ENCODE measurements at places on chromosomes 2 and 18.

DNA sequence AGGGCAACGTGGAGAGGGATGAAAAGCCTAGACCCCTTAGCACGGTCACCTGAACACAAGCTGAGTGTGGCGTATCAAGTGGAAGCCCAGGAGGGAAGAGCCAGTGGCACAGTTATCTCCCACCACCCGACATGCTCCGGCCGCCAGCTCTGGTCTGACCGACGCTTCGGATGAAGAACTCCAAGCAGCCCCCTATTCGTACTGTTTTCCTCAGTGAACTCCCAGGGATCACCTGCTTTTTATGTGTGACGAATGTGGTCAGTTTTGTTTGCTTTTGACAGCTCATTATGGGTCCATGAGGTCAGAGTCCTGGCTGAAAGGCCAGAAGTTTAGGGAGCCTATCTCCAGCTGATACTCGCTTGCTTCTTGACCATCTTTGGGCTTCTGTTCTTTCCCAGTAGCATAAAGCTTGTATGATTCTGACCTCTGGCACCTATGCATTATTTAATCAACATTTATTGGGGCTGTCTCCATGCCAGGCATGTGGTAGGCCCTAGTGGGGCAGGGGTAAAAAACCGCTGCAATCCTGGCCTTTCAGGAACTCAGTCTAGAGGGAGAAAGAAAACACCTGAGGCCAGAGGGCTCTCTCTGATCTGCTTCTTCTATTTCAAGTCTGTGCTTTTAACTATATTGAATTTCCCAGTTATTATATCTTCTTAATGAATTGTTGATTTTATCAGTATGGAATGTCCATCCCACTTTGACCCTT, 33.0 kb upstream of the MRPL33 start:
- no peak for DNase-seq

DNA sequence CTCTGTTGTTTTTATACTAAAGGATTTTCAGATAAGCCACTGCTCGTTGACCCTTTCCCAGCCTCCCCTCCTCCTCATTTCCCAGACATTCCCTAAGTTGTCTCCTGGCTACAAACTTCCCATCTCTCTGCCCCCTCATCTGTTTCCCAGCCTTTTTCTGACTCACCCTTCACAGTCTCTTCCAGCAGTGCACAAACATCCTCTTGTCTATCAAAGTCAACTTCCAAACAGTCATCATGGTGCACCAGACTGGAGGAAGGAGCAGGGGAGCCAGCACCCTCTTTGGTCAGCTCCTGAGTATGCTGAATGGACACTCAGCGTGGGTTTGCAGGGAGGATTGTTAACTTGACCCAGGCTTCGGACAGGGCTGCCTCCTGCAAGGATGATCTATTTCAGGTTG, 26.6 kb upstream of the SPRED2 start:
- no peak for DNase-seq

DNA sequence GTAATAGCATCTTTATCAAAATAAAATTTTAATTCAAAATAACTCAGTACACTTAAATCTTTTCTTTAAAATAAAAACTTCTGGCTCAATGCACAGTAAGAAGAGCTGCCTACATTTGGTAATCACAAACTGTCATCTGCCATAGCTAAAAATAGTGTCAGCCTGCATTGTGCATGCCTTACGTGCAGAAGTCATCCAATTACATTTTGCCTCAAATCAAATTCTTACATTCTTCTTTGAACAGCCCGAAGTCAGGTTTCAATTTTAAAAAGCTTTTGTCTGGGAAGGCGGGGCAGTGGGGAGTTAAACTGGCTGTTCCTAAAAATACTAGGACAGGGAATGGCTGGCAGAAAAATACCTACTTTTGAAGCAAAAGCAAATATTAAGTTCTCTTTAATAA, 51.1 kb downstream of the RTN4 start:
- peak; percentile 23 for DNase-seq

- DNase-seq: no peak
Measured at GRCh38 chr2:159584796-159585195, 31.6 kb downstream of the BAZ2B start.

GRCh38 chr2:229572507-229573271, 141.7 kb downstream of the DNER start:
- DNase-seq: no peak

DNA sequence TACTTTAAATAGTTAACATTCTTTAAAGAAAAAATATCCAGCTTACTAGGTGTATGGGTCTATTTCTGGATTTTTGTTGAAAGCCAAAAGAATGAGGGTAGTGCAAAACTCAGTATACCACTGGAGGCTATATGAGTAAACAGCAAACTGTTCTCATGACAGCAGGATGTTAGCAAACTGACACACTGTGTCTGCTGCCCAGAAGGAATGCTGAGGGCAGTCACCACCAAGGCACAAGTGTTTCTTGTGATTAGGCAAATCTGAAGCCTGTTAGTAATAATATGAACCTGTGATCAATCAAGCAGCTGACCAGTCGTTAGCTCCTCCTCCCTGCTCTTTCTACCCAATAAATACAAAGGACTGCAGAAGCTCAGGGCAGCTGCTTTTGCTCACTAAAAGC, 50.5 kb upstream of the SULT1C3 start:
- no peak for DNase-seq

GRCh38 chr2:241854342-241855244, 4.1 kb downstream of the PDCD1 start:
- no peak for DNase-seq

DNA sequence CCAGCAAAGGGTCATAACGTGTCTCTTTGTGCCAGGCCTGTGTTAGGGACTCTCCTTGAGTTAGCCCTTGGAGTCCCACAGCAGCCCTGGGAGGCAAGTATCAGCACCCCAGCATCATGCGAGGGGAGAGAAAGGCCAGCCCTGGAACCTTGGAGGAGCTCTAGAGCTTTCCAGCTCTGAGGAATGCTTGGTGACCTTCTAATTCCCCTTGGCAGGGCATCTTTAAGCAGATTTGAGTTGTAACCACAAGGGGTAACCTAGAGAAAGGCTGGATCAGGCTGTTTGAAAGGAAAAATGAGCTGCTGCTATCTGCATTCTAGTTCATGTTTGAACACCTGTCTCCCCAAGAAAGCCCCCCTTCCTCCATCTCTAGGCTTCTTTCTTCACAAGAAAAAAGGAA, 23.8 kb upstream of the ODC1 start:
- no peak for DNase-seq

DNA sequence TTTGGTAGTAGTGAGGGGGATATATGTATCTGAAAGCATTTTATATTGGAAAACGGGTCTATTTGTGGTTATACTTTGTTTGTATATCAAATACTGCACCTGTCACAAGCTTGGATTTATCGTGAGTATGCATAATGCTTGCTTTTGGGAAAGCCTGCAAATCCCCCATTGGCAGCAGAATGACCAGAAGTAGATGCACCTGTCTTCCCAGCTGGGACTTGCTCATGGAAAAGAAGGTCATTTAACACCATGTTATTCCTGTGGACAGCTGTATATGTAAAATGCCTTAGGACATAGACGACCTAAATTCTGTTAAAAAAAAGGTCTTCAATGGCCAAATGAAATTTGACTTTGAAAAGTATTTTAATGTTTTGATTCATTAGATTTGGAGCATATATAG, 599.4 kb downstream of the XIRP2 start:
- DNase-seq: peak; percentile 65

DNA sequence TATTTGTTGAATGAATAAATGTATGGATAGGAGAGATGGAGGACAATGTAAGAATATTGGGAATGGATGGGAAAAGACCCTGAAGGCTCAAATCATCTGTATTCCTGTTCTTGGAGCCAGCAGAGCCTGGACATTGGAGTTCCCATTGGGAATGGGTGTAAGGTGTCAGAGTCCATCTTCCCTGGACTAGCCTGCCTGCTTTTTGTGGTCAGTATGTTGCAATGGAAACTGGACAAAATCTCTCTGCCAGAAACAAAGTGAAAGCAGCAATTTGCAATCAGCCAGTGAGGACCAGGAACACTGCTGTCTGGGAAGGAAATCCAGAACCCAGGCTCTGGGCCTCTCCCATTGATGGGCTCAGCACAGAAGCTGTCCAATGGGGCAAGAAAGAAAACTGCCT, 83.5 kb upstream of the SKOR2 start:
- no peak for DNase-seq

DNA sequence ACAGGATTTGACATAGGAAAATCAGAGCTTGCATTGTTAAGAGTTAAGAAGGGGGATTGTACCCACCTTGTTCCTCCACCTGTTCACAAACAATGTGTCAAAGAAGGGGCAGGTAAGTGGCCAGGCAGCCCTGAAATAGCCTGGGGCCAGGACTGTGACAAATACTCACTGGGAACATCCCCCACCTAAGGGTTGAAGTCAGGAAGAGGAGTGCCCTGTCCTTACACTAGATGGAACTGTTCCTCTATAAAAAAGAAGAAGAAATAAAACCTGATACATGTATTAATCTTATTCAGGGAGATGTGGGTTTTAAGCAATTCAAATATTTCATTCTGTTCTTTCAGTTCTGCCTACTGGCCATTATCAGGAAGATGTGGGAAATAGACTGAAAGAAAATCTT, 41.9 kb downstream of the TACR1 start:
- DNase-seq: no peak

- no peak for DNase-seq
Measured at GRCh38 chr18:69786427-69786826, 161.2 kb downstream of the CD226 start.

DNA sequence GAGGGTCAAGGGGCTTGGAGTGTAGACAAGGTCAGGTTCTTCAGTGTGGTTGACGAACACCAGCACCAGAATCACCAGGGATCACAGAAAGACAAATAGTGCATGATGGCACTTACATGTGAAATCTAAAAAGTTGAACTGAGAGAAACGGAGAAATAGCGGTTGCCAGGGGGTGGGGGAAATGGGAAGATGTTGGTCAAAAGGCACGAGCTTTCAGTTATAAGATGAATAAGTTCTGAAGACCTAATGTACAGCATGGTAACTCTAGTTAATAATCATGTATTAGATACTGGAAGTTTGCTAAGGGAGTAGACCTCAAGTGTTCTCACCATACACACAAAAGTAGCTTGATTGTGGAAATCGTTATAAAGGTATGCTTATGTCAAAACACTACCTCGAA, 43.7 kb upstream of the DARS1 start:
- DNase-seq: no peak

DNA sequence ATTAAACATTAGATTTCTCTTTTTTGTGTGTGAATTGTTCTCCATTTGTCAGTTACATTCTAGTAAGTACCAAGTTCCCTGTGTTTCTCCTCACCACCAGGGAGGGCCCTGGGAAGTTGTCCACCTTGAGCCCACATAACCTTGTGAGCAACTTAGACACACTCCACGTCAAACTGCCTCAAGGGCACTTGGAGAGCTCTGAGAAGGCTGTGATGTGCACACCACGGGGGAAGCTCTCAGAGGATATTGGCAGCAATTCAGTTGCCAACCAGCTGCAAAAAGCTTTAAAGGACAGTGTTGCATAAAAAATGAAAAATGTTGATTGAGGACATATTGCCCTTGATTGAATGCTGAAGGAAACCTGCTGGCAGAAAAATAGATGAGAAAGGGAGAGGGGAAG, 743.6 kb downstream of the RNF144A start:
- DNase-seq: no peak

DNA sequence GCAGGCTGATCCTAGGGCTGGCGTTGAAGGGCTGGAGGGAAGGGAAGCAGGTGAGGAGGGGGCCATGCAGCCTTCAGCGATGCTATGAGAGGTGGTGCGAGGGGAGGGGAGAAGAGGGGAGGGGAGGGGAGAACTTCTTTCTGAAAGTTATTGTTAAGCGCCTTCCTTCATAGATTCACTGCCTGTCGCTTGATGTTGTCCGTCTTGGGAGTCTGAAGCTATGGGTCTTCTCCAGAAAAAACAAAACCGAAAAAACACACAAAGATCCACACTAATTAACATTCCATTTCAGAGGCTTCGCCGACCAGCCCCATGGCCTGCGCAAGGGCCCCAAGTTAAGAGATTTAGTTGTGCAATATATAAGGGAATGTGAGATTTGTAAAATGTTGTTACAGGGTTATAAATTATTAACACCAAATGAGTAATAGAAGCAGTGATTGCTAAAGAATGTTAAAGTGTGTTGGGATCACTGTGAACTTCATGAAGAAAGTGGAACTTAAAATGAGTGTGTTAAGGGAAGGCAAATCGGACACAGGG, 758 bp downstream of the CFAP221 start:
- no peak for DNase-seq

- DNase-seq: no peak
Measured at GRCh38 chr2:95274291-95275150, at the start of gene PROM2. Gene PROM2 (plus strand): TSS chr2:95274449. CDS start chr2:95274586, 137 bp downstream.
